ENCODE measurements at places on chromosomes 6 and 20.

DNA sequence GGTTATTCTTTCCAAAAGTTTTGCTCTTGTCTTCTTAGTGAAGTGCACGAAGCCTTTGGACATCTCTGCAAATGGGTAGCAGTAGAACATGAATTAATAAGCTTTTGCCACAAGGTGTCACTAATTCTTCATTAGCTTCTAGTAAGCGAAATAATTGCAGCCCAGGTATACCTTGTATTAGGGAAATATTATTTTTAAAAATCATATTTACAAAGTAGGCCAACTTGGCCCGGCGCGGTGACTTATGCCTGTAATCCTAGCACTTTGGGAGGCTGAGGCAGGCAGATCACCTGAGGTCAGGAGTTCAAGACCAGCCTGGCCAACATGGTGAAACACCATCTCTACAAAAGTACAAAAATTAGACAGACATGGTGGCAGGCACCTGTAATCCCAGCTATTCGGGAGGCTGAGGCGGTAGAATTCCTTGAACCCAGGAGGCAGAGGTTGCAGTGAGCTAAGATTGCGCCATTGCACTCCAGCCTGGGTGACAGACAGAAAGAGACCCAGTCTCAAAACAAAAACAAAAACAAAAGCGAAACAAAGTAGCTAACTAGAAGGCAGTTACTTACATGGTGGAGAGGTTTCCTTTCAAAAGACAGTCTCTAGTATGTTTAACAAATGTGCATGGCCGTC is 8.8 kb upstream of the RSPH3 start:
- DNase-seq: no peak

GRCh38 chr6:29112135-29112534 is 4.3 kb downstream of the OR2J3 start:
- no peak for DNase-seq

DNA sequence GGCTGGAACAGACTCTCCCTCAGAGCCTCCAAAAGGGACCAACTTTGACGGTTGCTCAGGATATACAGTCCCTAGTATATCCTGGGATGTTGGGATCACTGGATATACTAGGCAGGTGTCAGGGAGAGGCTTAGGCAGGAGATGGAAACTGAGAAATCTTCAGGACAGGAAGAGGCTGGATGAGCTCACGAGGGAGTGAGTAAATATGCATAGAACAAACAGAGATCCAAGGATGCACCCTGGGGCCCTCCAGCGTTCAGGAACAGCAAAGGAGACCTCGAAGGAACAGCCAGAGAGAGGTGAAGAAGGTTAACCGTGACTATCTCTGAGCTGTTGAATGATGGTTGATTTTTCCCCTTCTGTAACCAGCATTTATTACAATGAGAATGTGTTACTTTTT is 191.3 kb downstream of the BMP7 start:
- DNase-seq: no peak

GRCh38 chr6:139914910-139915309 is 540.5 kb upstream of the CITED2 start:
- DNase-seq: no peak

- DNase-seq: no peak
These were observed 14.4 kb downstream of the DACT2 start for GRCh38 chr6:168305096-168305749.
